ENCODE measurements at places on chromosomes 4 and X. TPM values are rescaled to one million over a fixed set of nuclear protein-coding genes. Genes with fewer than 3 reads are reported as not detected.

TRIML2 gene
- total RNA-seq = not detected

CLDN22 gene
- total RNA-seq = not detected

TSPAN5 gene
- 26.3 TPM for total RNA-seq

VEGFD gene
- 0.43 TPM for total RNA-seq

JCHAIN gene
- not detected for total RNA-seq

CASP3 gene
- total RNA-seq = 46.8 TPM

FAM47E gene
- 1.6 TPM for total RNA-seq

PAGE4 gene
- not detected for total RNA-seq

BEX1 gene
- 60.0 TPM for total RNA-seq

DNA sequence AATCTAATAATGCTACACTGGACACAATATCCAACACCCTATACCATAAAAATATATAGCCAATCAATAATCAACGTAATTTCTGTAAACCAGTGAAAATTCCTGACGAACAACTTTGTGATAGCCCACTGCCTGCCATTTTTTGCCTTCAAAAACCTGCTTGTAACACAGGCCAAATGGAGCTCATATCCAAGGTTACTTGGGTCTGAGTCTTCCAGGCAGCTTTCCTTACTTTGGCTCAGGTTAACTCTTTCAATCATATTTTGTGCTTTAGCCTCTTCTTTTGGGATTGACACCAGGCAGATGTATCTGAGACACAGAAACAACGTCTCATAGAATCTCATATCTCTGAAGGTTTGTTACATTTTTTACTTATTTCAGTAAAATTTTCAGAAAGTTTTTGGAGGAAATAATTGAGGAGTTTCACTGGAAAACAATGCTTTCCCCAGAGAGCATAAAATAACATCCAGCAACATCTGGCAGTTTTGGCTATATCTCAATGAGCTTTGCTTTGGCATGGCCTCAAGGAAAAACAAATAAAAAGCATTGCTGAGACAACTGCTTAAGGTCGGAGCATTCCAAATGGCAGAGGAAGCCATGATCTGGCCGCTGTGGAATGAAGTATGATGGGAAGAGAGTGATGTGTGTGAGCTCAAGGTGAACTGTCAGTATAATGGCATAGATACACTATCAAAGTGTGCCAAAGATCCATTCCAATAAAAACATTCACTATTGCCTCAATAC, 162.9 kb upstream of the SPIN4 start:
- DNase-seq = no peak
- no peak overlapping the region for H3K4me3 ChIP-seq
- H3K27ac ChIP-seq = no peak overlapping the region
- H3K36me3 ChIP-seq = no peaks in the 10 kb centered on the region

GRCh38 chr4:139887962-139888735, 222.5 kb downstream of the MGST2 start:
- H3K27me3 ChIP-seq = no peaks in the 10 kb centered on the region
- peaks cover 50% of the 10 kb centered on the region for H3K4me1 ChIP-seq
- no peak for DNase-seq
- H3K4me3 ChIP-seq = no peak overlapping the region

DNA sequence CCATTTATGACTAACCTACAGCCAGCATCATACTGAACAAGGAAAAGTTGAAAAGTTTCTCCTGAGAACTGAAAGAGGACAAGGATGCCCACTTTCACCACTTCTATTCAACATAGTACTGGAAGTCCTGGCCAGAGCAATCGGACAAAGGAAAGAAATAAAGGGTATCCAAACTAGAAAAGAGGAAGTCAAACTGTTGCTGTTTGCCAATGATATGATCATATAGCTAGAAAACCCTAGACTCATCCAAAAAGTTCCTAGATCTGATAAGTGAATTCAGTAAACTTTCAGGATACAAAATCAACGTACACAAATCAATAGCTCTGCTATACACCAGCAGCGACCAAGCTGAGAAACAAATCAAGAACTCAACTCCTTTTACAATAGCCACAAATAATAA, 64.5 kb downstream of the CENPC start:
- no peak overlapping the region for H3K4me3 ChIP-seq
- H3K27me3 ChIP-seq = no peaks in the 10 kb centered on the region
- H3K27ac ChIP-seq = no peak overlapping the region
- H3K4me1 ChIP-seq = peaks cover 12% of the 10 kb centered on the region

DNA sequence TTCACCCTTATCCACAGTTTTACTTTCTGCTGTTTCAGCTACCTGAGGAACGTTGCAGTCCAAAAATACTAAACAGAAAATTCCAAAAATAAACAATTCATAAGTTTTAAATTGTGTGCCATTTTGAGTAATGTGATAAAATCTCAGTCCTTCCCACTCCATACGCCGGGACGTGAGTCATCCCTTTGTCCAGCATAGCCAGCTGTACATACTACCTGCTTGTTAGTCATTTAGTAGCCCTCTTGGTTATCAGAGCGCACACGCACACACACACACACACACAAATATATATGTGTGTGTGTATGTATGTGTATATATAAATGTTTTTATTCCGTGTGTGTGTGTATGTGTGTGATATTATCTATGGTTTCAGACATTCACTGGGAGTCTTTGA, 4.8 kb upstream of the CCSER1 start:
- H3K27ac ChIP-seq = no peak overlapping the region
- peaks cover 24% of the 10 kb centered on the region for H3K27me3 ChIP-seq
- H3K4me3 ChIP-seq = no peak overlapping the region
- H3K4me1 ChIP-seq = peaks cover 11% of the 10 kb centered on the region
- no peak for DNase-seq
- H3K36me3 ChIP-seq = no peaks in the 10 kb centered on the region

DNA sequence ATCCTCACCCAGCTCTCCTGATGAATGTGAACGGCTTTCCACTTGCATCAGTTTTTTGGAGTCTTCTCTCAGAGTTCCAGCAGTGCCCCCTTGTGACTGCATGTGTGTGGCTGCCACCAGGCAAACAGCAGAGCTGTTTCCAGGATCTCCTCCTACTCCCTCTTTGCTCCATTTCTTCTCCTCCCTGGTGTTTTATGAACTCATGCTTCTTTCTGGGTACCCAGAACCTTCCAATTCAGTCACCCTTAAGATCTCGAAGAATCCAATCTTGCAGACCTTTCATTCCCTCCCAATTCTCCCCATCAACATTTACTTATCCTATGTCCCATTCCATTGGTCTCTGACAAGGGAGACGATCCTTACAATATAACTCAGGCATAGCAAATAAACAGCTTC, 6.8 kb upstream of the TCEANC start:
- peaks cover 10% of the 10 kb centered on the region for H3K4me1 ChIP-seq
- no peaks in the 10 kb centered on the region for H3K27me3 ChIP-seq
- no peaks in the 10 kb centered on the region for H3K36me3 ChIP-seq
- no peak overlapping the region for H3K27ac ChIP-seq
- no peak overlapping the region for H3K4me3 ChIP-seq

DNA sequence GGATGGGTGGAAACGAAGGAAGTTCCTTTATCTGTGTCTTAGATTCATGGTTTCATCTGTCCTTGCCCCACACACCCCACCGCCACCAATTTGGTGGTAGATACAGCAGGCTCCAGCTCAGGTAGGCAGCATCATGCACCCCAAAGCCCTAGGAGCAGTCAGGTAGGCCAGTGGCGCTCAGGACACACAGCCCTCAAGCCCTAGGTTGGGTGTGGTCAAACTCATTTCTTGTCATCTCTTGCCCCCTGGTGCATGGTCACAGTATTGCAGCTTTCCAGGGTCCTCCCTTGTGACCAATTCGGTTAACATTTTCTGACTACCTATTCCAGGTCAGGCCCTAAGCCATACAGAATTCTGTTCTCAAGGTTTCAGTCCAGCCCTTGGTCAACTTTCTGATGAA, 14.5 kb upstream of the PRRG3 start:
- no peaks in the 10 kb centered on the region for H3K36me3 ChIP-seq
- no peaks in the 10 kb centered on the region for H3K4me1 ChIP-seq
- H3K27me3 ChIP-seq = peaks cover 24% of the 10 kb centered on the region

GRCh38 chrX:131054906-131055305, 3.2 kb upstream of the ARHGAP36 start:
- no peak for DNase-seq
- H3K4me3 ChIP-seq = no peak overlapping the region
- H3K27me3 ChIP-seq = peaks cover 65% of the 10 kb centered on the region

DNA sequence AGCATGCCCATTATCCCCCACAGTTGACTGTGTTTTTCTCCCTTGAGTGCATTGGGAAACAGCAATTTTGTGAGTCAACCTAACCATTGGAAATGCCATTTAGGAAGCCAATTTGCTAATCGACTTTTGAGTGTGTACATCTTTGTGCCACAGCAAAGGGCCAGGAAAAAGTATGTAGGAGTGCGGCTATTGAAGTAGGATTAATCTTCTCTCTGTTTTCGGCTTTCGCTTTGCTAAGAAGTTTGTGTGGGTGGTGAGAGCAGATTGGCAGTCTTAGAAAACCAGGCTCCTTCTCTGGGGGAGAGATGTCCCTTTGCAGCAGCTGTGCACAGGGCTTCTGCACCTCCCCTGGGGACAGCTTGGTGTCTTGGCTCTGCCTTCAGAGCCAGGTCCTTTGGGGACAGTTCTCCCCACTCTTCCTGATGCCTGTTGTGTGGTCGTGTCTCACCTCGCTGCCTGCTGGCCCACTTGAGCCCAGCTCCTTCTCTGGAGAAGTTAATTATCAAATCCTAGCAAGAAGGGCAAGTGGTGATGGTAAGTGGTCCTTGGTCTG, 74.5 kb downstream of the GEMIN8 start:
- peaks cover 5% of the 10 kb centered on the region for H3K4me1 ChIP-seq
- no peaks in the 10 kb centered on the region for H3K36me3 ChIP-seq
- no peak for DNase-seq
- no peaks in the 10 kb centered on the region for H3K27me3 ChIP-seq
- H3K27ac ChIP-seq = no peak overlapping the region

DNA sequence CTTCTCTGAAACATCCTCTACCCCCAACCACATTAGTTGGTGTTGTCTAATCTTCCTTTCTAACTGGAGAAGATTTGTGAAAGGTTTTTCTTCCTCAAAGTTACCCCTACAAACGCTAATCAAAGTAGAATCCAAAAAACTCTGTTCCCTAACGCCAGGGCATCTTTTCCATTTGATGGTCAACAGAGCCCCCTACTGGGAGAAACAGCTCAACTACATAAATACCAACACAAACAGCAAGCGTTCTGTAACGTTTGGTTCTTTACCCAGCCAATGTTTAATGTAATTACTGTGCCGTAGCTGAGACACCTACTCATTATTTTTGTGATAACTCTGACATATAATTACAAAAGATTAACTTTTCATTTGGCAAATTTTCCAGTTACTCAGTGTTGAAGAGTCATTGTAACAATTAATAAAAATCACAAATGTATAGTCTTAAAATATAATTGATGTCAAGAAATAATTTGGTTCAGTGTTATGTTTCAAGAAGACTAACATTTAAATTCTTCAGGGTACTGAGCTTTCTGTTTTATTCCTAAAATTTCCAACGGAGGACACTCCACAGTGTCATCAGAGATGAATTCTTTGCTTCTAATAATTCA, 94.9 kb upstream of the TBC1D9 start:
- no peak overlapping the region for H3K4me3 ChIP-seq
- H3K36me3 ChIP-seq = no peaks in the 10 kb centered on the region

DNA sequence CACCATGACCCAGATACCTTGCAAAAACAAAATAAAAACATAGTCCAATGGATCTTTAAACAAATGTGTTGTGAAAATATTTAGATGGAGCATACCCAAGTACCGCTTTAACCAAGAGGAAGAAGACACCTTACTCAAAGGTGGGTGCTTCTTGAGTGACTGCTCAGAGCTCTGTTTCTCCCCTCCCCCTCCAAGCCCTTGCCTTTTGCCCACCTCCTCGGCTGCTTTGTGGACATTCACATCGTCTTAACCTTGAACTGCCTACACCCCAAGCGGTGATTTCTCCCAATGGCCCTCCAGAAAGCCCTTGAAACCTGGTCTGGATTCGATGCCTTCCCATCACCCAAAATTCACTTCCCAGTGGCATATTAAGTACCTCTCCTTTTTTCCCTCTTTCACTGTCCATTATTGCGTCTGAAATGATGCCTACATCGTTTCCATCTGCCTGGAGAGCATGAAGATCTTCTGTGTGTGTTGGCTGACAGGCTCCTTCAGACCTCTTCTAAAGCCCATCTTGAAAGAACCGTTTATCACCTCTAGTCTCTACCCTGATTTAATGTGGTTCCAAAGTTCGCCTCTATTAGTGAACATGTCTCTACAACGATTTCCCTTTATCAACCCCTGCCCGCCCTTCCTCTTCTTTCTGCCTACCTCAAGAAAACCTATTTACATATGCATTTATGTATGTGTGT, 968 bp downstream of the GPRIN3 start:
- H3K27ac ChIP-seq = no peak overlapping the region
- peaks cover 8% of the 10 kb centered on the region for H3K4me1 ChIP-seq
- no peak for DNase-seq
- H3K27me3 ChIP-seq = peaks cover 33% of the 10 kb centered on the region

DNA sequence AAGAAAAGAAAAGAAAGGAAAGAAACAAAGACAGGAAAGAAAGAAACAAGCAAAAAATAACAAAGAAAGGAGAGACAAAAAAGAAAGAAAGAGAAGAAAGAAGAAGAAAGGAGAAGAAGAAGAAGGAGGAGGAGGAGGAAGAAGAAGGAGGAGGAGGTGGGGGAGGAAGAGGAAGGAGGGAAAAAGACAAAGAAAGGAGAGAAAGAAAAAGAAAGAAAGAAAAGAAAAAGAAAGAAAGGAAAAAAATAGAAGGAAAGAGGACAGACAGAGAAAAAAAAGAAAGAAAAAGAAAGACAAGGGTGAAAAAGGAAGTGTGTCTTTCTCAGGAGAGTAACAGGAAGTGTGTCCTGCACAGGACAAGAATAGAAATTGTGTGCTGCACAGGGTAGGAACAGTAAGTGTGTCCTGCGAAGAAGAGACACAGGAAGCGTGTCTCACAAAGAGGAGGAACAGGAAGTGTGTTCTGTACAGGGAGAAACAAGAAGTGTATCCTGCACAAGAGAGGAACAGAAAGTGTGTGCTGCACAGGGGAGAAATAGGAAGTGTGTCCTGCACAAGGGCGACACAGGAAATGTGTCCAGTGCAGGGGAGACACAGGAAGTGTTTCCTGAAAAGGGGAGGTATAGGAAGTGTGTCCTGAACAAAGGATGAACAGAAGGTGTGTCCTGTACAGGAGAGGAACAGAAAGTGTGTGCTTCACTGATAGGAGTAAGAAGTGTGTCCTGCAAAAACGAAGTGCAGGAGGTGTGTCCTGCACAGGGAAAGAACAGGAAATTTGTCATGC, 101.2 kb downstream of the ARSF start:
- peaks cover 7% of the 10 kb centered on the region for H3K36me3 ChIP-seq
- H3K27me3 ChIP-seq = peaks cover 3% of the 10 kb centered on the region
- H3K4me1 ChIP-seq = peaks cover 41% of the 10 kb centered on the region
- H3K4me3 ChIP-seq = no peak overlapping the region
- H3K27ac ChIP-seq = no peak overlapping the region

DNA sequence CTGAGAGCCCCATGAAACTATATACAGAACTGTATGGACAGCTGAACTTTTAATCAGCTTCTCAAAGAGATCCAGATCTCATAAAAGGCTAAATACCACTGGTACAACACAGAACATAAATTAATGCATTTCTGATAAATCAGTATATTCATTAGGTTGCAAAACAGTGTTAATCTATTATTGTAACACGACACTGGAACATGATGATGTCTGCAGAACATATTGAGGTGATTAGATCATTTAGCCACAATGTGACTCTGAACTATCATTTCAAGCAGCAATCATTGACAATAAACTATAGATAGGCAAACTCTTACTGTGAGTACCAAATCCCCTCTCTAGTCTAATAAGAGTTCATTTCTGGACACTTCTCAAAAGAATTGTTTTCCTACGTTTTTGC, 50.3 kb downstream of the GASK1B start:
- no peak overlapping the region for H3K4me3 ChIP-seq
- DNase-seq = no peak
- no peak overlapping the region for H3K27ac ChIP-seq
- H3K27me3 ChIP-seq = no peaks in the 10 kb centered on the region

- DNase-seq = no peak
- H3K36me3 ChIP-seq = peaks cover 32% of the 10 kb centered on the region
- no peak overlapping the region for H3K27ac ChIP-seq
- H3K27me3 ChIP-seq = no peaks in the 10 kb centered on the region
- H3K4me3 ChIP-seq = no peak overlapping the region
Measured at GRCh38 chr4:89781321-89781720, 55.6 kb downstream of the SNCA start.

All from neural crest cell (in vitro differentiated cells).